Hematopoietic multipotent progenitor cell treated with erythropoietin and hydrocortisone succinate and interleukin-3 and kit ligand, for 4 days (in vitro differentiated cells): ENCODE measurements at places on chromosomes 5 and 9.

DNA sequence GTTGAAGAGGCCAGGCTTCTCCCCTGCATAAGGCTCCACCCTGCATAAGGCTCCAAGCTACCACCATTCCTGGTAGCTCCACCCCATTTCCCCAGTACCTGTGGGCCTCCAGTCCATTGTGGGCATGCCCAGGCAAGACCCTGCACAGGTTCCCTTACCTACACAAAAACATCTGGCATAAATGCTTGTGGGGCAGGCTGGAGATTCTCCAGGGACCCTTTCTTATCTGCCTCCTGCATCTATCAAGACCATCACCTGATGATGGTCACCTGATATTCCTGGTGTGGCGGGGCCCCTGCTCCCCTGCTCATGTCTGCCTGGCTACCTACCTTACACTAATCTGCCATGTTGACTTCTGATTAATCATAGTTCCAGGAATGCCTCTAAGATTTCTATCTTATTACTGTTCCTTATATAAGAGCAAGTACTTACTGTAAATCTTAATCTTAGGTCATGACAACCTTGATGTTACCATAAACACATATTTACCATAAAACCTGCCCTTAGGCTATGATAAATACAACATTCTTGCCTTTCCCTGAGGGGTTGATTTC lies 41.0 kb downstream of the FGD3 start:
- no peak for DNase-seq

DNA sequence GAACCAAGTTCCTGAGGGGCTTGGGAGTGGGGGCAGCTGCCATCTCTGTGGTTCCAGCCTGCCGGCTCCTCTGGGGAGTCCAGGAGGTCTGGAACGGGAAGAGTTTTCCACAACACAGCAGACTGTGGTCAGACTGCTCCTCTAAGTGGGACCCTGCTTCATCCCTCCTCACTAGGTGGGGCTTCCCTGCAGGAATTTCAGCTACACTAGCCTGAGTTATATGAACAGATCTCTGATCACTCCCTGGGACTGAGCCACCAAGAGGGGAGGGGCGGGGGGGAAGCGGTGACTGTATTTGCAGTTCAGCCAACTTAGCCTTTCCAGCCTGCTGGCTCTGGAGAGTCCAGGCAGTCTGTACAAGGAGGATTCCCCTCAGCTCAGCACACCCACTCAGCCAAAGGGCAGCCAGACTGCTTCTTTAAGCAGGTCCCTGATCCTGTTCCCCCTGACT lies 19.4 kb downstream of the DTWD2 start:
- DNase-seq = no peak

DNA sequence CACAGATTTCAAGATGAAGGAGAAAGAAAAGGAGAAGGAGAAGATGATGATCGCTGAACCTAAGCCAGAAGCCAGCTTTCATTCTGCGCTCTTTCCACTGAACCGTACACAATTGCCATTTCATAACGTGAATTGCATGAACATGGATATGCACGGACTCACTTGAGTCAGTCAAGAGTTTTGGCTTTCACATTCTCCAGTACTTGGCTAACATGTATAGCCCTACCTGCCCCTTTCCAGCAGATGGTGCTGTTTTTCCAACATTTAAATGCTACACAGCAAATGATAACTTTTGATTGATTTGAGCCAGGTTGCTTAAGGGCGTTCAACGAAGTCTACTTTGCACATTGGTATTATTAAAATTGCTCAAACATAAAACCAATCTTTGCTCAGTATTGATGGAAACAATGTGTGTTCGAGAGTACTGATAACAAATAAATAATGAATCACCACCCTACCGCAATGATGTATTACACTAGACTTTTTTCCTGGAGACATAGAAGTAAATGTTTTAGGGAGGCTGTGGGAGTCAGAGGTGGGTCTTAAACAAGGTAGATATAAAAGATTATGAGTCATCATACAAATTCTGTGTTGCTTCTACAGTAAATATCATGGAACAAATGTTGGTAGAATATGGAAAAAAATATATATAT lies 196.4 kb downstream of the TRPM3 start:
- DNase-seq = peak; percentile 86

DNA sequence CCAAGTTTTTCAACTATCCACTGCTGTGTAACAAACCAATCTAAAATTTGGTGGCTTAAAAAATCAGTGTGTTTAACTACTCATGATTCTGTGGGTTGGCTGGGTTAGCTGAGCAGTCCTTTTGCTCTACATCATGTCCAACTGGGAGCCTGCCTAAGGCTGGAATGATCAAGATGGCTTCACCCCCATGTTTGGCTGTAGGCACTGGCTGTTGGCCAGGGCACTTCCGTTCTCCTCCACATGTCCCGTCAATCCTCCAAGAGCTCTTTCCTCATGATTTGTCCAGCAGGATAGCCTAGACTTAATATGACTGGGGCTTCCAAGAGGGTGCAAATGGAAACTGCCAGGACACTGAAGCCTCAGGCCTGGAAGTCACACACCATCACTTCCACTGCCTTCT lies 17.0 kb upstream of the TSSK1B start:
- DNase-seq = no peak

- DNase-seq = no peak
Observed at GRCh38 chr9:99607842-99608448, 213.7 kb upstream of the NR4A3 start.
